ENCODE measurements at places on chromosomes 7 and 10. TPM values are rescaled to one million over a fixed set of nuclear protein-coding genes. Genes with fewer than 3 reads are reported as not detected.

GRCh38 chr10:118504467-118505205 is 90.8 kb downstream of the PRLHR start:
- H3K27ac ChIP-seq = no peak overlapping the region
- peaks cover 5% of the 10 kb centered on the region for H3K27me3 ChIP-seq
- H3K4me3 ChIP-seq = no peak overlapping the region
- DNase-seq = no peak
- peaks cover 4% of the 10 kb centered on the region for H3K4me1 ChIP-seq

DNA sequence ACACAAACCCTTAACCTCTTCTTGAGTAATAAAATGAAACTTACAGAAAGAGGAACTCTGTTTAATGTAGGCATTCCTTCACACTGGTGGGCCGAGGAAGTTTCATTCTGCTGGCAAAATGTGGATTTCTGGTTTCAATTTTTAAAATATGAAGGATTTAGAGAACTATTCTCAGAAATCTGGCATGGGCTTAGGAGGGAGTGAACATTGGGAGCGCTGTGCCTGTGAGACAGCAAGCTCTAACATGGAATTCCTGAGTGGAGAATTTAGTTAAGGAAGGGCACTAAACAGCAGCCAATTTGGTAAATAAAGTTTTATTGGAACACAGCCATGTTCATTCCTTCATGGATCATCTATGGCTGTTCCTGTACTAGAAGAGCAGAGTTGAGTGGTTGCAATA is 751.8 kb upstream of the IGFBP3 start:
- H3K4me1 ChIP-seq = no peaks in the 10 kb centered on the region
- no peaks in the 10 kb centered on the region for H3K27me3 ChIP-seq
- no peaks in the 10 kb centered on the region for H3K36me3 ChIP-seq
- DNase-seq = no peak

DNA sequence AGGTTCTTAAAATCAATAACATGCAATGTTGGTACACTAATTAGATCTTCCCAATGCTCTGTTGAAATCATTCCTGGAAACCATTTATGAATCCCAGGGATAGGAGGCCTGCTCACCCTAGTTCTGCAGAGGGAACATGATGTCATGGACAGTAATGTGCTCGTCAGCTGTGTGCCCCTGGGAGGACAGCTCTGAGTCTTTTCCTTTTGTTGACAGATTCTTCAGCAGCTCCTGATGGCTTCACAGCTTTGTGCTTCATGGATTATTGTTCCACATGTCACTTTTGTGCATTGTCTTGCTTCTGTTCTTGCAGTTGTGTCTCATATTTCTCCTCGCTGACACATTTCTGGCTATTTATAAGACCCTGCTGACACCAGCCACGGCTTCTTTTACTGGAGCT is 367.5 kb downstream of the CCSER2 start:
- no peak overlapping the region for H3K4me3 ChIP-seq
- DNase-seq = no peak
- H3K4me1 ChIP-seq = no peaks in the 10 kb centered on the region

FAM237B gene
- total RNA-seq = not detected

DNA sequence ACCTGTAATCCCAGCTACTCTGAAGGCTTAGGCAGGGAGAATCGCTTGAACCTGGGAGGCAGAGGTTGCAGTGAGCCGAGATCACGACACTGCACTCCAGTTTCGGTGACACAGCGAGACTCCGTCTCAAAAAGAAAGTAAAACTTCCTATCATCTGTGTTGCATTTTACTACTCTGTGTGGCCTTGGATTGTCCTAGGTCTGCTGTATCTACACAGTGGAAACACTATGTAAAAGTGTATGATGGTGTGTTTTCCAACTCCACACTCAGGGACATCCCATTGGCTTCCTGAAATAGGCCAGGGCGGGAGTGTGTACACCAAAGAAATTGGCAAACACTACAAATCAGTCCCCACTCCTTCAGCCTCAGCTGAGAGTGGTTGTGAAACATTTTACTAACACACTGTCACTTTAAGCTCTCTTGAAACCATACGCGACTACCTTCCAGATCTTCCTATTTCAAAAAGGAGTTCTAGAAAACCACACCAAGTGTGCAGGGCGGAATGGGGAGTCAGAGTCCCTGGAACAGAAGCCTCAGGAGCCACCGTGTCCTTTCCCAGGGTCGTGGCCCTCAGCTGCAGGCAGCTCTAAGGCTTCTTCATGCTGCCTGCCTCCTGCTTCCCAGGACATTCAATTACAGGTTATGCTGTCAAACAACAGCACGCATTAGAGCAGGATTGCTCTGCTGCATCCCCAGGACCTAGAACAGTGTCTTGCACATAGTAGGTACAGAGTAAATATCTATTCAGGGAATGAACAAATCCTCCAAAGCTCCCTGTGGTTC is 275.4 kb downstream of the PARD3 start:
- no peak overlapping the region for H3K4me3 ChIP-seq
- peaks cover 13% of the 10 kb centered on the region for H3K4me1 ChIP-seq
- no peaks in the 10 kb centered on the region for H3K27me3 ChIP-seq
- no peaks in the 10 kb centered on the region for H3K36me3 ChIP-seq
- no peak overlapping the region for H3K27ac ChIP-seq
